ENCODE measurements at places on chromosomes 11 and 22.

GRCh38 chr11:27470166-27470565, 2.4 kb downstream of the LGR4 start:
- DNase-seq: peak; percentile 52

GRCh38 chr22:29435236-29436136, 2.9 kb upstream of the RFPL1 start:
- DNase-seq: no peak

DNA sequence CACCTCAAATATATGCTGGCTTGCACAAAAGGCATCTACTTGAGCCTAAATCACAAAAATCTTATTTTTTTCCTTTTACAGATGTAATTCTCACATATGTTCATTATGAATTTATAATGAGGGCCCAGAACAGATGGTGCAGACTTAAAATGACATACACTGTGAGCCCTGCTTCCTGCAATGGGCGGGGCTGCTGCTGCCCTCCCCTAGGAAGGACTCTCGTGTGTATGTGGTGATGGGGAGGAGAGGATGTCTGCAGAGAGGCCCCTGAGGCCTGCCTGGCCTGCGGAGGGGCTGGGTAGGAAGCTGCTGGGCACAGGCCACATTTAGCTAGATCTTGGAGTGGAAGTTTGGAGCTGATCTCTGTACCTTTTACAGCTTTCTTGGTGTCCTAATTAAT, 233.4 kb upstream of the KIRREL3 start:
- DNase-seq: no peak

DNA sequence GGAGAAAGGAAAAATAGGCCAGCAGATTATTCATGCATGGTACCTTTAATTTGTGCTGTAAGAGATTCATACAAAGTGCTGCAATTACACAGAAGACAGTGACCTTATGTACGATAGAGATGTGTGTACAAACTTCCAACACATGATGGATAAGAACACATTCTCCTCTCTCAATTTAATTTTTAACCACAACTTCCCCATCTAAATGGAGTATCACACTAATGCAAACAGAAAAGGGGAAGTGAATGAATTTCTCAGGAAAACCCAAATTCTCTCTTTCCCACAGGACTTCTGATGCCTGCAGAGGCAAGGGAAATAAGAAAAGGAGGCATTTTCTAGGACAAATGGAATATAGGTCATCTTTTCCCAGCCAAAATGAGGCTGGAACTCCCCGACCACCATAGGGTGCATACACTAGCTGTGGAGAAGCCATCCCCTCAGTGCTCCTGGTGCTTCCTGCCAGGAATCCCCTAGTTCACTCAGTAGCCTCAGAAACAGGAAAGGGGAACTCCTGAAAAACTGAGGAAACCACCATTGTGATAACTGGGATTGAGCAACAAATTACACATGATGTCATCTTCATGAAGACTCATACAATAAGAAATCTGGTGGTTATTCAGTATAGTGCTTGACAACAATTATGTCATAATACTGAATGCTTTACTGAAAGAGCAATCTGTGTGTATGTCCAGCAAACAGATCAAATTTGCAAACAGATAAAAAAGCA, 22.4 kb downstream of the MMP10 start:
- peak; percentile 45 for DNase-seq

- no peak for DNase-seq
Observed at GRCh38 chr11:46307785-46308341, 30.4 kb downstream of the CREB3L1 start.

DNA sequence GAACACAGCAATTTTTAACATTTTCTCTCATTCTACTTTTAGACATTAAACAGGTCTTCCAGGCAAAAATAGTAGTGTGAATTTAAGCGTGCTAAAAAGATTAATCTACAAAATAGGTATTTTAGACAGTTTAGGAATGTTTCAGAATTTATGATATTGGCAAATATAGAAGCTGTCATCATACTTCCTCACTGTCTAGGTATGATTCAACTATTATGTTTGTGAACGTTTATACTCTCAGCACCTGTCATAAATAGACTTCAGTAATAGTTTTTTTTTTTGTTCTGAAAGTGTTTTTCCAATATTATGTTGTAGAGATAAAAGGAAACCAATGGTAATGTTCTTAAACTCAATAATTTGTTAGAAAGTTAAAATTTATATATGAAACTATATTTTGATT, 103.0 kb downstream of the ARHGAP42 start:
- DNase-seq: no peak

DNA sequence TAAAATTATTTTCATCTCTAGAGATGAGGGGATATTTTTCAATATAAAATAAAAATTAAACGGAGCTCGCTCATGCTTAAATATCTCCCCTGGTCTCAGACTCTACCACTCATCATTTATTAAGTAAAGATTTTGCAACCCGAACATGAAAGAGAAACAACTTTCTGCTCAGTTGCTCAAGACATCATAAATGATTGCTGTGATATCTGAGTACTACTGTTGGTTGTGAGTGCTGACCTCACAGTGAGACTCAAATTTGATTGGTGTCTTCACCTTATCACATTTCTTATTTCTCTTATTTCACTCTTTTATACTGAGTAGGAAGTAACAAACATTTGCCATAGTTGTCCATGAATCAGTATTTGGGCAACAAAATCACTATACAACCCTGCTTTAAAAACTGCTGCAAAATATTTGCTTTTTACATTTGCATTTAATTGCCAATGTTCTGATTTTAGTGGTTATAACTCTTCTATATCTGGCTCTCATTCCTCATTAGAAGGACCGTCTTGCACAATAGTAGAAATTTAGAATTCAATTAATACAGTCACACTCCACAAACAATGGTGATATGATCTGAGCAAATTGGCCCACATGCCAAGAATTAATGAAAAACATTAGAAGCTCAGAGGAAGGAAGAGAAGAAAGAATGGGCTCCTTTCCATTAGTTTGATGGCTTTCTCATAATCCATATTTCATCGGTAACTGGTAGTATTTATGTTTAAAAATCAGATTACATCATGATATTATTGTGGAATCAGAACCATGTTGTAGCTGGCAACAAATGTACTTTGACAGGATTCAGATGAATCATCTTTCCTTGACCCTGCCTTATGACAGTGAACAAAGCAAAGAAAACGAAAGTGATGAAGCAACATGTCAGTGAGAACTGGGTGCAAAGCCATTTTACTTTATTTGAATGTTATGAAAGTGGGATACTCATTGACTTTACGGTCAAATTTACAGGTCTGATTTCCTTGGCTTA, 973.6 kb upstream of the TENM4 start:
- DNase-seq: no peak

GRCh38 chr11:128913806-128914205, 22.6 kb downstream of the KCNJ5 start:
- DNase-seq: no peak

GRCh38 chr11:74011360-74012073, 2.6 kb upstream of the UCP3 start:
- DNase-seq: peak; percentile 4

GRCh38 chr22:30425616-30426387, at the start of gene MTFP1:
TSS of gene MTFP1 (plus strand) at chr22:30425768. CDS start at chr22:30425880, 112 bp downstream.
- peak; percentile 69 for DNase-seq

DNA sequence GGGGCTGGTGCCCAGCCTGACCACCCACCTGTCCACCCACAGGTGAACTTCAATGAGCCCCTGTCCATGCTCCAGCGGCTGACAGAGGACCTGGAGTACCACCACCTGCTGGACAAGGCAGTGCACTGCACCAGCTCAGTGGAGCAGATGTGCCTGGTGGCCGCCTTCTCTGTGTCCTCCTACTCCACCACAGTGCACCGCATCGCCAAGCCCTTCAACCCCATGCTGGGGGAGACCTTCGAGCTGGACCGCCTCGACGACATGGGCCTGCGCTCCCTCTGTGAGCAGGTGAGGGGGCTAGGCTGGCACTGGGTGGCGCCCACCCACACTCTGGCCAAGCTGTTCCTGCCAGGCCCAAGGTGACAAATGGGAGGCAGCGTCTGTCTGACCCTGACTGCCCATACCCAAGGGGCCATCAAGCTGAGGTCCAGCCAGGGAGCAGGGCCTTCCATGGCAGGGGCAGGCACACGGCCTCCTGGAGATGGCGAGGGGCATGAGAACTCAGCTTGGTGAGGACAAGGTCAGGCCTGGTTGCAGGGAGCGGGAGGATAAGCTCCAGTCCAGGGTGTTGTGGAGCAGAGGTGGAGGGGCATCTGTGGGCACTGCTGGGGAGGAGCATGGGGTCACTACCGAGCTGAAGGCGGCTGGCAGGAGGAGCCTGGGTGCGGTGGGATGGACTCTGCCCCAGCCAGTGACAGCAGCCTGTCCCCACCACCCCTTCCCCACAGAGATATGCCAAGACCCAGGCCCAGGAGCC, 77.7 kb downstream of the MORC2 start:
- peak; percentile 40 for DNase-seq

GRCh38 chr11:116207421-116208141, 565.2 kb downstream of the BUD13 start:
- DNase-seq: no peak

DNA sequence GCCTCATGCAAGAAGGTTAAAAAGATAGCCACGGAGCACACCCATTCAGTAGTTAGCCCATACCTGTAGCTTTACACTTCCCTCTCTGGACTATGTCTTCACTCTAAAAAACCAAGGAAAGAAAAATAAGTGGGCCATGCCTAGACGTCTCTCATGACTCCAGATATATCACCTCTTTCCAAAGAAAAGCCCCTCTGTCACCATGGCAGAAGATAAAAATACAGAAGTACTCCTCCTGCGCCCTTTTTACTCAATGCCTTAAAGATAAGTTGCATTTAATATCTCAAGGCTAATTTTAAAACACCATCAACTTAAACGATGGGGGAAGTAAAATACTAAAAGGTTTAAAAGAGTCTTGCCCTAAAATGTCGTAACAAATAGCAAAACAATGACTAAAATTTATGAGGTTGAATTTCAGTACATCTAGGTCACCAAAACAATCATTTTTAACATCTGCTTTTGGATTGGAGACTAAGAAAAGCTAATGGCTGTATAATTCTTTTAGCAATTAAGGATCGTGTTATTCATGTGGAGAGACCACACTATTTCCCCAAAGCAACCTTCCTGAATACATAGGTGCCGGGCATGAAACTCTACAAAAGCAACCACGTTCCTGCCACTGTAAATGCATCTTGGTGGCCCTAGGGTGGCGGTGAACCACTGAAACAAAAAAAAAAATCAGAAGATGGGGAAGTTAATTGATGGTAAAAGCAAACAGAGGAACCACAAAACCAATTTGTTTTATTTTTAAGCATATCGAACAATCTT, 46.0 kb downstream of the CELF1 start:
- DNase-seq: peak; percentile 74

DNA sequence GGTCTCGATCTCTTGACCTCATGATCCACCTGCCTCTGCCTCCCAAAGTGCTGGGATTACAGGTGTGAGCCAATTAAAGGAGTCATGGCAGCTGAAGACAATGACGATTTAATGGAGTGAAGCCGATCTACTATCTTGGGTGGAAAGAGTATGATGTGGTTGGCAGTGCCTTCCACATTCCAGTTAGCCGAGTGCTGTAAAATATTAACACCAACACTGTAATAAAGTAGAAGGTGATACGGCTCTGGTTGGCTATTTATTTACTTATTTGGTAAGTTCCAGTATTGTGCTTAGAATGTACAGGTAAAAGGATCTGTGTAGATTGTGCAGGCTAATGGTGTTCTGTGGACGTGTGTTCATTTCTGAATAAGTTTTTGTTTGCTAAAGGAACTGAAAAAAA, 149.6 kb upstream of the MTMR2 start:
- DNase-seq: no peak

DNA sequence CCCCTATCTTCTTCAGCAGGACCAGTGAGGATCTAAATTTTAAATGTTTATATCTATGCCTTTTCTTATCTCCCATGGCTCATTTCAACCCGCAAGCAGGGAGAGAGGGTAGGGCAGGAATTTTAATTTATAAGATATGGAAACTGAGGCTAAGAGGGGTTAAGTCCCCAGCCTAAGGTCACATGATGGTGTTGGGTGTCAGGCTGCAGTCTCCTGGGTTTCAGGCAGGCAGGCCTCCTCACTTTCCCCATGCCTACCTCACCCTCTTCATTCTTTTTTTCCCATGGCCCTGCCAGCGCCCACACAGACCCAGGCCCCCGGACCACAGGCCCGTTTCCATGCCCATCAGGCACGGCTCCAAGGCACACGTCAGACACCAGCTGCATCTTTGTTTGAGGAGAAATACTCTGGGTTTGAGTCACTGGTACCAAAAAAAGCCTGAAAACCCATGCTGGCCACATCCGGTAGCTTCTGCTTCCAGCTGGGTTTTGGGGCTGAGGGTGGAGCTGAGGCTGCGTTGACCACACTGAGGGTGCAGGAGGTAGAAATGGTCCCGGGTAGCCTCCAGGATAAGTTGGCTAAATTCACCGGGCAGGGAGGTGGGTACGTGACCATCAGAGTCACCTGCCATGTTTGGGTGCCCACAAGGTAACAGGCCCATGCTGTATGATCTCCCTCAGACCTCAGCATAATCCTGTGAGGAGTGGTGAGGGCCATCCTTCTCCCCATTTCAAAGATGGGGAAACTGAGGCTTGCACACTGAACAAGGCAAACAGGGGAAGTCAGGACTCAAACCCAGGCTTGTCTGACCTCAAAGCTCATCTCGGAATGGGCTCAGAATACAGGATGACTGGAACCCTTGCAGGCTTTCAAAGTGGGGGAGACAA, 7.5 kb downstream of the CRYBB1 start:
- DNase-seq: peak; percentile 96

DNA sequence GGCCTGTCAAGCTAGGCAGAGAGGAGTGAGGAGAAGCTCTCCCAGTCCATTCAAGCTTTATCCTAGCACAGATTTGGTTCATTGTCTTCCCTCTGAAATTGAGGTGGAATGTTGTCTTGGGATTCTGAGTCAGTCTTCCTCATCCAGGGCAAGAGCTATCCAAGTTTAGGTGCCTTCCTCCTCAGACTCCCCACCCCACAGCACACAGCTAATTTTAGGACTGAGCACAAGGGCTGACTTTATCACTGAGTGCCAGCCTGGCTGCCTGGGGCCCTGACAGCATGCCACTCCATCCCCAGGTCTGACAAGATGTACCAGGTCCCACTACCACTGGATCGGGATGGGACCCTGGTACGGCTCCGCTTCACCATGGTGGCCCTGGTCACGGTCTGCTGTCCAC, 2.6 kb downstream of the PGAP2 start:
- DNase-seq: peak; percentile 41

GRCh38 chr11:28464252-28464867, 356.2 kb downstream of the METTL15 start:
- DNase-seq: peak; percentile 88

- DNase-seq: peak; percentile 72
Observed at GRCh38 chr11:45847911-45848316, 639 bp downstream of the CRY2 start.

- no peak for DNase-seq
Observed at GRCh38 chr11:7202412-7202811, 49.3 kb upstream of the SYT9 start.

GRCh38 chr22:33300165-33300564, 242.0 kb upstream of the SYN3 start:
- DNase-seq: no peak

- no peak for DNase-seq
Observed at GRCh38 chr22:33090836-33091235, 32.7 kb upstream of the SYN3 start.

Data from EH (cell line).